ENCODE measurements at places on chromosomes 2 and 18. TPM values are rescaled to one million over a fixed set of nuclear protein-coding genes. Genes with fewer than 3 reads are reported as not detected.

DNAH7 gene
- total RNA-seq = 0.17 TPM

- DNase-seq = no peak
Measured at GRCh38 chr2:7060631-7061449, 143.6 kb downstream of the RNF144A start.

IL37 gene
- not detected for total RNA-seq

GRCh38 chr18:25516121-25516520, 164.2 kb upstream of the ZNF521 start:
- no peak for DNase-seq

DSG3 gene
- not detected for total RNA-seq

GRCh38 chr2:139876321-139876720, 1096.1 kb upstream of the NXPH2 start:
- DNase-seq = no peak

GRCh38 chr2:12176623-12177454, 430.4 kb downstream of the LPIN1 start:
- peak; percentile 86 for DNase-seq

- DNase-seq = peak; percentile 18
Measured at GRCh38 chr18:55982992-55983391, 395.0 kb upstream of the TCF4 start.

OR6B2 gene
- not detected for total RNA-seq

CFC1B gene
- total RNA-seq = not detected
